ENCODE measurements at places on chromosomes 13 and 19.

DNA sequence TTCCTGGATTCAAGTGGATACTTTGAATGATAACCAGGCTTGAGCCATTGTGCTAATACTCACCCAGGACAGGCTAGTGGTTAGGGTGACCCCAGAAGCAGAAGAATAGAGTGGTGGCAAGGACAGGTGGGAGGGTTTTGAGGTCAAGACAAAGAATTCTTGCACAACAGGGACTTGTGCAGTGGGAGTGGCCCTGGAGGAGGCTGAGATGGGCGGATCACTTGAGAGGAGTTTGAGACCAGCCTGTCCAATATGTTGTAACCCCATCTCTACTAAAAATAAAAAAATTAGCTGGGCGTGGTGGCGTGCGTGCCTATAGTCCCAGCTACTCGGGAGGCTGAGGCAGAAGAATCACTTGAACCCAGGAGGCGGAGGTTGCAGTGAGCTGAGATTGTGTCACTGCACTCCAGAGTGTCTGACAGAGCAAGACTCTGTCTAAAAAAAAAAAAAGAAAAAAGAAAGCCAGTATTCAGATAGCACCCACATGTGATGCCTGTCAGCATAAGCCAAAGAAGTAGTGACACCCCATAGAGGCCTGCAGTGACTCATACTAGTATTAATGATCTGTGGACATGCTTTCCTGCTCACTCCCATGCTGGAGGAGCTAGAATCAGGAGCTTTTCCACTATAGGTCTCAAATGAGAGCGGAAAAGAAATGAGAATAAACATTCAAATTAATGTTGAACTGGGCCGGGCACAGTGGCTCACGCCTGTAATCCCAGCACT, 78.7 kb downstream of the RNF17 start:
- no peak for DNase-seq

- DNase-seq: no peak
Measured at GRCh38 chr13:32310134-32310706, 4.9 kb downstream of the ZAR1L start.

- DNase-seq: no peak
Measured at GRCh38 chr13:27704681-27705080, 83.0 kb downstream of the POLR1D start.

GRCh38 chr13:112972867-112973576, 4.0 kb downstream of the MCF2L start:
- DNase-seq: no peak
